Activated CD4-positive, alpha-beta T cell treated with anti-CD3 and anti-CD28 coated beads, Interleukin-2, amount 50 U/mL, for 48 hours (primary cell): ENCODE measurements at places on chromosomes 7 and 10.

DNA sequence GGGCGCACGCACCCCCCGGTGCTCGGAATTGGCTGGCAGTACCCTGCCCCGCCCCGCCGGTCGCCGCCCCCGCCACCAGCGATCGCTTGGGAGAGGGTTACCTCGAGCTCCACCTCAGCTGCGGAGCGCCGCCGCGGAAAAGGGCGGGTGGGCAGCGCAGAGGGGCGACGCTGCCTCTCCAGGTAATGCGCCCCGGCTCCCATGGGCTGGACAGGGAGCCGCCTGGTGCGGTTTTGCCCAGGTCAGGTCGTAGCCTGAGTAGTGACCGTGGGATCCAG lies 1.3 kb downstream of the PFKFB3 start:
- peak; percentile 76 for DNase-seq

DNA sequence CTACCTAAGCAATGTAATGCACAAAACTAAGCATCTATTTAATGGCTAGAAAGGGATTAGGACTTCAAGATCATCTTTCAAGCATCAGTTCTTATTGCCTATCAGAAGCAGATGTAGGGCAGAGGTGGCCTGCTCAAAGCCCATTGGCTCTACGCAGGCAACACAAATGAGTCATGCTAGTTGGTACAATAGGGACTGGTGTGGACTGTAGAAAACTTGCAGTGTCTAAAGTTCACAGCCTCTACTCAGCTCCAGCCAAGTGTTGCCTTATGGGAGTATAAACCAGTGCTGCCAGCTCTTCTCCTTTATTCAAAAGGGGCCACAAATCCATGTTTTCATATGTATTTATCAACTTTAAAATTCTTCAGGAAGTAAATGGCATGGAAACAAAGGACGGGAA lies 31.7 kb downstream of the ASAH2 start:
- DNase-seq, result no peak

DNA sequence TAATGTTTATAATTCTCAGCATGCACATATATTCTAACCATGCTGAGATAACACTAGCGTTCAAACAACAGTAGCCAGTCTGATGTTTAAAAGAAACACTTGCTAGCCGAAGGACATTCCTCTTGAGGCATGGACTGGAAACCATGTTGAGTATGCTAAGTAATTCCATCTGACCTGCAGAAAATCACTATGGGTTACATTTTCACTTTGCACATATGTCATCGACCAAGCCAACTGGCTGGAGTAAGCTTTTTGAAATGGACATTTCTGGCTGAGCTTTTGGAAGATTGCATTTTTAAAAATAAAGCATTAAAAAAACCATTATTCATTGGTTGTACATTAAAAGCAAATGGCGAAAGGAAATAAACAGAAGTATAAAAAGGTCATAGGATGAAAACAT lies 88.2 kb downstream of the BBS9 start:
- DNase-seq, result no peak

DNA sequence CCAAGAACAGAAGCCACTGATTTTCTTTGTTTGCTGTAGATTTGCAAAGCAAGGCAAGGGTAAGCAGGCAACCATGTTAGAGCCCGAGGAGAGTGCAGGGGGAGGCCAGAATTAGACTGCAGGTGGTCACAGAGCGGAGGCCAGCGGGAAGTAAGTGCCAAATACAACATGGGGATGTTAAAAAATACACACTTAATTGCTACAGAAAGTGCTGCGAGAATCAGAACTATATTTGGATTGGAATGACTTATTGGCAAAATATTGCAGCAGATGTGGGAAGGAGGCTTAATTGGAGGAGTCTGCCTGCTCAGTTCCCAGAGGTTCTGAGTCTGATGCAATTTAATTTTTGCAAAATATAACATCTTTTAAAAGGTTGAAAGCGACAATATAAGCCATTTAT lies 49.7 kb upstream of the ADCY1 start:
- DNase-seq, result no peak

DNA sequence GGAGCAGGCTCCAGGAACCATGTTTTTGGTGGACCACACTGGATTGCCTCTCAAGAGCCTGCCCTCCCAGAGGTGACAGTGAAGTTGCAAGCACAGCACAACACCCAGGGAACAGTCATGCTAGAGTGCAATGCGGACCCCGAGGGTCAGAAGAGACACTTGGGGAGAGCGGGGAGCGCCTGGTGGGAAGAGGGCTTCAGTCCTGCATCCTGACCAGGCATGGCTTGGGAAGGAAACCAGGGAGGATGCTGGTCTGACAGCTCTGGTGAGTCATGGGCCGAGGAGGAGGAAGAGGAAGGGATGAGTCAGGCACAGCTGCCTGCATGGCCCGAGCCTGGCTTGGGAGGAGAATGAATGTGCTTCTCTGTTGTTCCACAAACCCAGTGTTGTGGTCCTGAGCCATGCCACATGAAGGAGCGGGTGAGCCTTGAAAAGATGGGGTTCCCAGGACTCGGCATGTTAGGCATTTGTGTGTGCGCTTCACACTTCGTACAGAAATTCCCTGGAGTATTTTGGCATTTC lies 29.5 kb upstream of the ANKRD2 start:
- peak; percentile 80 for DNase-seq

- no peak for DNase-seq
Observed at GRCh38 chr7:157177983-157178381, 39.3 kb downstream of the UBE3C start.

GRCh38 chr7:2403718-2404648 lies 572 bp downstream of the CHST12 start:
- DNase-seq, result peak; percentile 37

- DNase-seq, result no peak
Observed at GRCh38 chr7:18906901-18907300, 210.5 kb downstream of the TWIST1 start.

DNA sequence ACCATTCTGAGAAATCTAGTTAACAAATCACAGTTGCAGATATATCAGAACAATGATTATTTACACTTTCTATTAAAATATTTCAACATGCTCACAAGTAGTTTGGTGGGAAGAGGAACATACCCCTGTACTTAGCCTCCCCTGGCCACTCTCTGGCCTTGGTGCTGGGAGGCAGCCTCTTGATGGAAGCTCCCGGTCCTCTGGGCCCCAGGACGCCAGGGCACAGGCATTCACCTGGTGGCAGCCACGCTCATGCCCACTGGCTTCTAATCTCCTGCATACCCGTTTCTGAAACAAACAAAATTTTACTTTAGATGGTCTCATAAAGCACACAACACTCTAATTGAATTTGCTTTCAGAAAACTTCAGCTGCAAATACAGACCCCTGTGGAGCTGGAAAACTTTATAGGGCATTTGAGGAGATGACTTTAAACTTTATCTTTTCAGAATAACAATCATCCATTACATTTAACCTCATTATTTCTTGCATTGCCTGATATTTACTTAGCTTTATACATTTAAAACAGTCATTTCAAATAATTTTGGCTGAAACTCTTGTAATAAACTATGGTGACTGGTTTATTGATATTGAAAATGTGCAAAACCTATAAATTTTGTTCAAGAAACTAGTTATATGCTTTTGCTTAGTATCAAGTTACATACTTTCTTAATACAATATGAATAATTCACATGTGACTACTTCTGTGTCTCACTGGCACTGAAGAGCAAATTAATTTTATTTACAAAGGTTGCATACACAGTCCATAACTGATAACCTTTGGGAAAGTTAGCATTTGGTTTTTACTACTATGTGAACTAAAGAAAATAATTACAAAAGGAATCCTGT lies 30.8 kb downstream of the C10orf143 start:
- no peak for DNase-seq

GRCh38 chr10:11162828-11163599 lies 145.3 kb downstream of the CELF2 start:
- DNase-seq, result peak; percentile 58

GRCh38 chr10:94287336-94287735 lies 75.4 kb downstream of the NOC3L start:
- no peak for DNase-seq

GRCh38 chr7:151626422-151627115 lies 106.9 kb upstream of the RHEB start:
- peak; percentile 7 for DNase-seq

GRCh38 chr10:72244573-72245038 lies 28.5 kb upstream of the ASCC1 start:
- no peak for DNase-seq

DNA sequence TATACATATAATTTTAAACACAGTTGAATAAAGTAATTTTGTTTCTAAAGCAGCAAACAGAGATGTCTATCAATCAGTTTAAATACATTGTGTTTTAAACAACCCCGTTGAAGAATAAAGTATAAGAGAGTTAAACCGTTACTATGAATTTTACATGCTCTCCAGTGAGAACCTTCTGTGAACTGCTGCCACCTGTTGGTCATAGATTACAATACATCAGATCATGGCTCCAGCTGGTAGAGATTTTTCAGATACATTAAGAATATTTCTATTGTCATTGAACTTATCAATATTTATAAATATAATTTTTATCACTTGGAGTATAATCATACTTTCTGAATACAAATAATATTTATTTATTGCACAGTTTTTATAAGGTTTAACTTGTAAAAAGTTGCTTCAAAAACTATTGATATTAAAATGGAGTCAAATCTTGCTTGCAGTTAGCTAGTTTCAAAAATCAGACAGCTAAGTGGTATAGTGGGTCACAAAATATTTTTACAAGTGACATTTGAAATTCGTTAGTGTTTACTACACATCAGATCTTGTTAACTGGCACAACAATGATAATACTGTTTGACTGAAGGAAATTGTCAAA lies 561.2 kb upstream of the PHF14 start:
- DNase-seq, result no peak

DNA sequence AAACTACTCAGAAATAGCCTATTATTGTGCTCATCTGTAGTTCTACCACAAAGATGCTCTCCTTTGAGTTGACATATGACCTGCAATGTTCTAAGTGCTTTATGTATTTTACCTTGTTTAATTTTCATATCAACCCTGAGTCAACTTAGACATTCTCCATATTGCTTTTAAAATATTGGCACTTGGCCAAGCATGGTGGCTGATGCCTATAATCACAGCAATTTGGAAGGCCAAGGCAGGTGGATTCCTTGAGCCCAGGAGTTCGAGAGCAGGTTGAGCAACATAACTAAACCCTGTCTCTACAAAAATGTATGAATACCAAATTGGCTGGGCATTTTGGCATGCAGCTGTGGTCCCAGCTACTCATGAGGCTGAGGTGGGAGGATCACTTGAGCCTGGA lies 50.6 kb downstream of the PRKG1 start:
- no peak for DNase-seq

GRCh38 chr7:140564643-140565042 lies 76.0 kb downstream of the DENND2A start:
- DNase-seq, result no peak

GRCh38 chr7:131105294-131105798 lies 222.3 kb upstream of the MKLN1 start:
- DNase-seq, result no peak

DNA sequence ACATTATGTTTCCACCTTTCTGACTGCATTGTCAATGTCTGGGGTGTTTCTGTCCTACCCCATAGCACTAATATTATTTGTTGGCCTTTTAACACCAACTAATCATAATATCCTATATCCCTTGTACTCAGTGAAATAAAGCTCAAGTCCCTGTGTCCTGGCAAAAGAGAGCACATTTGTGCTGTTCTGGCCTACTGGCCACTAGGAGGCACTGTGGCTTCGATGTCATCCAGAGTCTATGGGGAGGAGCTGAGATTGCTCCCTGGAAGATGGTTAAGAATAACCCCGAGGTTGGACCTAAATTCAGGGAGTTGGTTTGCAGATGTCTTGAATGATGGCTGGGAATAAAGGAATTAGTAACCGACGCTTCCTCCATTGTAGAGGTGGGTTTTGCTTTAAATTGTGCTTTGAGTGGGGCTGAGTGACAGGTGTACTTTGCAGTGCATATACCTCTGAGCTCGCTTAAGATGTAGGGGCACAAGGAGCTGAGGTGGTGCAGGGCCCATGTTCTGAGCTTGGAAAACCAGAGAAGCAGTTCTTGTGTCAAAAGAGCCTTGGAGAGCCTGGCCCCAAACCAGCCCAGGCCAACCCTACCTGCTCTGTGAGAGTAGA lies 191.2 kb upstream of the PRSS1 start:
- peak; percentile 50 for DNase-seq

DNA sequence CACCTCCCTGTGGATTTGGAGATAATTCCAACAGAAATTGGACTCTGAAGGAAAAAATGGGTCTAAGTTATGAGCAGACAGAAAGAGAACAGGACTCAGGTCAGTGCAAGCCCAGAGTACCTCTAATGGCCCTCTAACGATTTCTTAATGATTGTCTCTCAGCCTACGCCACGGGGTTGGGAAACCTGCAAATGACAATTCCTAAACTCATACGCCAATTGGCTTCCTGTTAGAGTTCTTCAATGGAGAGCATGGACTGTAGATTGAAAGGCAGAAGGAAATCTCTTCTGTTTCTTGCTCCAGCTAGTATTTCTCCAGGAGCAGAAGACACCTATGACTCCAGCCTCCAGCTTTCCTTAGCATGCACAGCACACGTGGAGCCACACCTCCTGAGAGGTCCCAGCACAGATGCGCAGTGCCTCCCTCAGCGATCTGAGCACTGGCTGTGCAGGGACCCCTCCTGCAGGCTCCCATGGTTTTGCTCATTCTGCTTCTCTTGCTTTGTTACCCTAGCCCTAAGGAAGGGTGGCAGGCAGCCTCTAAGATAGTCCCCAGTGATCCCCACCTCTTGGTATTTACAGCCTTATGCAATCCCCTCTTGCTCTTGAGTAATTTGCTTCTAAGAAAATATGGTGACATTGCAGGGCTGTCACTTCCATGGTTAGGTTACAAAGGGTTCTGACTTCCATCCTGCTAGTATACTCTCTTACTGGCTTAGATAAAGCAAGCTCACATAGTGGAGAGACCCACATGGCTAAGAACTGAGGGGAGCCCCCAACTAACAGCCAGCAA lies 30.1 kb downstream of the DENND11 start:
- DNase-seq, result no peak

DNA sequence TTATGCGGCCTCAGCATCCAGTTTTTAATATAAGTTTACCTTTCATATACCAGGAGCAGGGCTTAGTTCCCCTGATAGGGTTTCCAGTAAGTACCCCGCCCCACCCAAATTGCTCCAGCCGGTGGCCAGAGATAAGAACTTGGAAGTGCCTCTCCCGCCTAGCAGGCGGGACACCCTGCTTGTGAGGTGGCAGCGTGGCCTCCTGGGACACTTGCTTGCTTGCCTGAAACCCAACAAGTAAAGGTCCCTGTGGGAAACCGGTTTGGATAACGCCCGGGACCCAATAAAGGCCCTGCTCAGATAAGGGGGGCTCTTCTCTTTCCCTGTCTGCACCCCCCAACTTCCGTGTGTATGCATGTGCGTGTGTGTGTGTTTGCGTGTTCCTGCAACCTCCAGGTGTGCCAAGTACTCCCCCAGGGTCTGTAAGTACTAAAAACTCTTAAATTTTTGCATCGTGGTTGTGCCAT lies 154.3 kb downstream of the ARHGAP21 start:
- no peak for DNase-seq
